WTC11 (cell line): ENCODE measurements at places on chromosomes 3 and 15.

GRCh38 chr15:62059816-62060112, 483 bp downstream of the VPS13C start:
- peak overlapping the region; percentile 89 for H3K4me3 ChIP-seq
- H3K27ac ChIP-seq = peak overlapping the region; percentile 50; the same call in 1 of the 2 replicates
- H3K36me3 ChIP-seq = no peaks in the 10 kb centered on the region

- H3K27ac ChIP-seq = no peak overlapping the region
- H3K27me3 ChIP-seq = no peaks in the 10 kb centered on the region
- H3K4me1 ChIP-seq = peaks cover 3% of the 10 kb centered on the region; the same call in 1 of the 2 replicates
- H3K36me3 ChIP-seq = no peaks in the 10 kb centered on the region
- DNase-seq = no peak
These were observed 261.2 kb downstream of the LPP start for GRCh38 chr3:188415196-188415595.

GRCh38 chr15:41480396-41481140, 13.1 kb upstream of the ITPKA start:
- DNase-seq = no peak
- no peak overlapping the region for H3K27ac ChIP-seq
- no peaks in the 10 kb centered on the region for H3K27me3 ChIP-seq
- no peaks in the 10 kb centered on the region for H3K4me1 ChIP-seq
- no peak overlapping the region for H3K4me3 ChIP-seq

GRCh38 chr15:75775296-75776064, 62.8 kb upstream of the CSPG4 start:
- H3K4me3 ChIP-seq = no peak overlapping the region; the same call in 1 of the 2 replicates
- H3K4me1 ChIP-seq = peaks cover 60% of the 10 kb centered on the region
- H3K27me3 ChIP-seq = peaks cover 9% of the 10 kb centered on the region
- peak; percentile 71 for DNase-seq
- H3K27ac ChIP-seq = peak overlapping the region; percentile 92
- no peaks in the 10 kb centered on the region for H3K36me3 ChIP-seq

GRCh38 chr3:49017229-49017970, 980 bp downstream of the DALRD3 start:
- no peaks in the 10 kb centered on the region for H3K27me3 ChIP-seq
- DNase-seq = no peak
- peaks cover 18% of the 10 kb centered on the region for H3K4me1 ChIP-seq
- H3K27ac ChIP-seq = no peak overlapping the region; the same call in 1 of the 2 replicates

- H3K27me3 ChIP-seq = peaks cover 12% of the 10 kb centered on the region
These were observed 16.1 kb upstream of the CACNA2D2 start for GRCh38 chr3:50519471-50520089.

DNA sequence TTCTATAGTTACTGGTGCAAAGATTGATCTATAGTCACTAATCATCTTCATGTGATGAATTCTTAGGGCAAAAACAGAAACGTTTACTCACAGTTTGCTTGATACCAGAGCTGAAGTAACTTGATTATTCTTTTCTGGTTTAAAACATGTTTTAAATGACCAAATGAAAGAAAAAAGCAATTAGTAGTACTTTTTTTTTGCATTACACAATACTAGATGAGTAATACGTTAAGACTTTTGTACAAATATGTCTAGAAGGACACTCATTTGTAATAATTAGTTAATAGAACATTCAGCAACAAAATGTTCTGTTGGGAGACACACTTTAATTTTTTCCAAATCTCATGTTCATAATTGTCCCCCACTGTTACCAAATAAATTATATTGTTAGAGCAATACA, 523.2 kb downstream of the SOX2 start:
- no peak overlapping the region for H3K27ac ChIP-seq
- H3K4me3 ChIP-seq = no peak overlapping the region
- H3K36me3 ChIP-seq = no peaks in the 10 kb centered on the region
- peaks cover 31% of the 10 kb centered on the region for H3K4me1 ChIP-seq

DNA sequence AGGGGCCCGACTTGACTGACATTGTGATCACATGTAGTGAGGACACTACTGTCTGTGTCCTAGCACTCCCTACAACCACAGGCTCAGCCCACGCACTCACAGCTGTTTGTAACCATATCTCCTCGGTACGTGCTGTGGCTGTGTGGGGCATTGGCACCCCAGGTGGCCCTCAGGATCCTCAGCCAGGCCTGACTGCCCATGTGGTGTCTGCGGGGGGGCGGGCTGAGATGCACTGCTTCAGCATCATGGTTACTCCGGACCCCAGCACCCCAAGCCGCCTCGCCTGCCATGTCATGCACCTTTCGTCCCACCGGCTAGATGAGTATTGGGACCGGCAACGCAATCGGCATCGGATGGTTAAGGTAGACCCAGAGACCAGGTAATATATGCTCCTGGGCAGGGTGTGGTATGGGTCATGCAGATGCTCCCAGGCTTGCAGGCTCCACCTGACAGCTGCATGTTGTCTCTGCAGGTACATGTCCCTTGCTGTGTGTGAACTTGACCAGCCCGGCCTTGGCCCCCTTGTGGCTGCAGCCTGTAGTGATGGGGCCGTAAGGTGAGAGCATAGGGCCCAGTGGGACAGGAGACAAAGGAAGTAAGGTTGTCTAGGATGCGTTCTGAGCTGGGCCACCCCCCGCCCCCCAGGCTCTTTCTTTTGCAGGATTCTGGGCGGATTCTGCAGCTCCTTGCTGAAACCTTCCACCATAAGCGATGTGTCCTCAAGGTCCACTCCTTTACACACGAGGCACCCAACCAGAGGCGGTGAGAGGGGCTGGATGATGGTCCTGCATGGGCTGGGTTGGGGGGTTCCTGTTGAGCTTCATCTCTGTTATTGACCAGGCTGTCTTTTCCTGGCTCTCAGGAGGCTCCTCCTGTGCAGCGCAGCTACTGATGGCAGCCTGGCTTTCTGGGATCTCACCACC, 4.4 kb downstream of the DALRD3 start:
- peaks cover 11% of the 10 kb centered on the region for H3K4me1 ChIP-seq
- H3K27ac ChIP-seq = no peak overlapping the region
- peak; percentile 85 for DNase-seq
- no peaks in the 10 kb centered on the region for H3K27me3 ChIP-seq

- no peak for DNase-seq
- no peaks in the 10 kb centered on the region; the same call in 1 of the 2 replicates for H3K27me3 ChIP-seq
- H3K27ac ChIP-seq = no peak overlapping the region
- H3K4me1 ChIP-seq = peaks cover 17% of the 10 kb centered on the region
These were observed 364.5 kb upstream of the ICE2 start for GRCh38 chr15:60843482-60843881.

DNA sequence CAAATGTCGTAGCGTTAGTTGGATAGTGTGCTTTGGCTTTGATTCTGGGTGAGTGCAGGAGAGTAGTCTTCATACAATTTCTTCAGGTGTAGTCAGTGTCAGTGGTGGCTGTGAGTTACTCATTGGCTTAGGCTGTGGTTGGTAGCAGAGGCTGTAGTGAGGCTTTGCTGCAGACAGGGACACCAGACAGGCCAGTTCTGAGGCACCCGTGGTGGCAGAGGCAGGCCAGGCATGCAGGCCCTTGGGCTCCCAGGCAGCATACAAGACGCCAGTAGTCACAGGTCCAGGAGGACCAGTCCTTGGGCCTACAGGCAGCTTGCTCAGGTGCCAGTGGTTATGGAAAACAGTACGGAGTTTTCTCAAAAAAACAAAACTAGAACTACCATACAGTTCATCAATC, 61.3 kb downstream of the DMXL2 start:
- no peaks in the 10 kb centered on the region for H3K4me1 ChIP-seq
- H3K27me3 ChIP-seq = no peaks in the 10 kb centered on the region
- peak; percentile 25 for DNase-seq
- no peaks in the 10 kb centered on the region for H3K36me3 ChIP-seq

DNA sequence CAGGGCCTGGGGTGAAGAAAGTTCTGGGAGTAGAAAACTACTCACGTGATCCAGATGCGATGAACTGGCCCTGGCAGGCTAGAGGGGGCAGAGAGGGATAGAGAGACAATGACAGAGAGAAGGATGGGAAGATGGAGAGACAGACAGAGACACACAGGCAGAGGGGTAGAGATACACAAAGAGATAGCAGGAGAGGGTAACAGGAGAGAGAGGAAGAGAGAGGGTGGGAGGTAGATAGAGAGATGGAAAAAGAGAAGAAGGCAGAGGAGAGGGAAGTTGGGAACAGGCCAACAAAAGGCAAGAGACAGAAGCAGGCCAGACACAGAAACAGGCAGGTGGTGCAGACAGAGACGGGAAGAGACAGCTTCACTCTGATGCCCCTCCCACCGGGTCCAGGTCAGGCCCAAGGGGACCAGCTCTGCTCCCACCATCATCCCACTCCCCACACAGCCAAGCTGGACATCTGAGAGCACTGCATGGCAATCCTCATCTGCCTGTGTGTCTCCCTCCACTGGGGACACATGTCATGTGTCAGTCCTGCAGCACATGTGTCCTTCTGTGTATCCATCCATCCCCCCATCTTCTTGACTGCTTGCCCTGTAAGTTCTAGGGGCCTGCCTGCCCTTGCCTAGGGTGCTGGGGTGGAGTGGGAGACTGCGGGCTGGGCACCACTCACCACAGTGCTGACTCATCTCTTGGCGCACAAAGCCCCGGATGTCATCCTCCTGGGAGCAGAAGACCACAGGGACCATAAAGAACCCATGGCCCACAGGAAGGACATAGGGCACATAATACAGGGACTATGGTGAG, 2.2 kb upstream of the UCN2 start:
- no peaks in the 10 kb centered on the region for H3K36me3 ChIP-seq
- no peak overlapping the region for H3K4me3 ChIP-seq
- 0 out of 2 replicates have a peak overlapping the region, but pooled peaks have one; percentile 6 for H3K27ac ChIP-seq

GRCh38 chr3:120769436-120769835, 26.9 kb downstream of the GTF2E1 start:
- peaks cover 57% of the 10 kb centered on the region for H3K4me1 ChIP-seq
- H3K4me3 ChIP-seq = no peak overlapping the region
- H3K27ac ChIP-seq = peak overlapping the region; percentile 3; the same call in 1 of the 2 replicates

- H3K4me3 ChIP-seq = no peak overlapping the region
- H3K36me3 ChIP-seq = no peaks in the 10 kb centered on the region
- no peaks in the 10 kb centered on the region; the same call in 1 of the 2 replicates for H3K27me3 ChIP-seq
- H3K27ac ChIP-seq = no peak overlapping the region
- DNase-seq = no peak
These were observed 96.6 kb upstream of the AGTR1 start for GRCh38 chr3:148600902-148601765.

GRCh38 chr3:194277786-194278130, 73.4 kb downstream of the CPN2 start:
- H3K4me3 ChIP-seq = no peak overlapping the region
- DNase-seq = no peak
- peaks cover 3% of the 10 kb centered on the region; the same call in 1 of the 2 replicates for H3K27me3 ChIP-seq

- no peak for DNase-seq
- H3K36me3 ChIP-seq = peaks cover 4% of the 10 kb centered on the region; the same call in 1 of the 2 replicates
- H3K4me3 ChIP-seq = no peak overlapping the region
- peak overlapping the region; percentile 45; the same call in 1 of the 2 replicates for H3K27ac ChIP-seq
These were observed 30.7 kb upstream of the DUSP7 start for GRCh38 chr3:52086976-52087663.

DNA sequence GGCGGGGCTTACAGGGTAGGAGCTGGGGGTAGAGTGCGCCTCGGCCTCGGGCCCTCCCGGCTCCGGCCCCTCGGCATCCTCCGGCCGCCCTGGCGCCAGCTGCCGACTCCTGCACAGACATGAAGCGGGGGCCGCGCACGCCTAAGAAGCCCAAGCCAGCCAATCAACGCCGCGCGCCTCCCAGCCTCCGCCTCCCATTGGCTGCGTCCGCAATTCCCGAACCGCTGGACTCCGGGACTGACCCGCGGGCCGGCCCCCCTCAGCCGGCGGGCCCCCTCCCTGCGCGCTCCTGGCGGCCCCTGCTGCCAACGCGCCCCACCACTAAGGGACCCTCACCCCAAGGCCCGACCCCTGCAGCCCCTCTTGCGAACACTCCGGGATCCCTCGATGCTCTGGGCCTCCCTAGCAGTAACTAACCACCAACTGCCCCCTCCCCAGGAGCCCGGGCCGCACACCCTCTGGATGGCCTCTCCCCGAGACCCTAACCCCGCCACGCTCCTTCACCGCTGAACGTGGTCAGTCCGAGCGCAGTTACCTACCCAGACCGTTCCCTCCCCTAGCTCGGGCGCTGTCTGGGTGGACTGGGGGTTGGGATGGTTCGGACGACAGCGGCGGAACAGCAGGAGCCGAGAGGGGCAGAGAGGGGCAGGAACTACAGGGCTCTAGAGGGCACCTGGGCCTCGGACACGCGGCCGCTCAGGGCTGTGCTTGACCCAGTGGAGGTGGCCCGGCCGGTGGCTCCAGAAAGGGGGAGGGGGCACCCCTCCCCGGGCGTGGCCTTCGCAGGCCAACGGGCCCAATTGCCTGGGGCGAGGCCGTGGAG, 5.0 kb downstream of the GATA2 start:
- H3K27me3 ChIP-seq = peaks cover 100% of the 10 kb centered on the region
- DNase-seq = peak; percentile 91
- no peak overlapping the region for H3K27ac ChIP-seq
- peak overlapping the region; percentile 67 for H3K4me3 ChIP-seq
- peaks cover 57% of the 10 kb centered on the region for H3K4me1 ChIP-seq

GRCh38 chr15:52255008-52255407, 40.6 kb downstream of the MYO5C start:
- peaks cover 40% of the 10 kb centered on the region for H3K36me3 ChIP-seq
- no peak overlapping the region for H3K27ac ChIP-seq
- H3K4me1 ChIP-seq = peaks cover 27% of the 10 kb centered on the region
- no peak for DNase-seq

DNA sequence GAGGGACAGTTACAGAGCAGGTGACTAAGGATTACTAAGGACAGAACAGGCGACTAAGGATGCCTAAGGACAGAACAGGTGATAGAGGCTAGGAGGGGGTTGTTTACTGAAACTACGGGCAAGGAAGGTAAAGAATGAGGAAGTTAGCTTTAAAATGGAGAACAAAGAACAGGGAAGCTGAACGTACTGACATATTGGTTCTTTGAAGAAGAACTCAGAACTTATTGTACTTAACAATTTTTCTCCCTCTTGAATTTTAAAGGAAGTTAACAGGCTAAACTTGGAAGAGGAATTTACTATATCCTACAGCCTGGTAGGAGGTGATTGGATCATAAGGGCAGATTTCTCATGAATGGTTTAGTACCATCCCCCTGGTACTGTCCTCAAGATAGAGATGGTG, 290.2 kb downstream of the SHQ1 start:
- no peak for DNase-seq
- no peak overlapping the region for H3K27ac ChIP-seq
- H3K36me3 ChIP-seq = peaks cover 26% of the 10 kb centered on the region
- H3K4me1 ChIP-seq = peaks cover 26% of the 10 kb centered on the region

DNA sequence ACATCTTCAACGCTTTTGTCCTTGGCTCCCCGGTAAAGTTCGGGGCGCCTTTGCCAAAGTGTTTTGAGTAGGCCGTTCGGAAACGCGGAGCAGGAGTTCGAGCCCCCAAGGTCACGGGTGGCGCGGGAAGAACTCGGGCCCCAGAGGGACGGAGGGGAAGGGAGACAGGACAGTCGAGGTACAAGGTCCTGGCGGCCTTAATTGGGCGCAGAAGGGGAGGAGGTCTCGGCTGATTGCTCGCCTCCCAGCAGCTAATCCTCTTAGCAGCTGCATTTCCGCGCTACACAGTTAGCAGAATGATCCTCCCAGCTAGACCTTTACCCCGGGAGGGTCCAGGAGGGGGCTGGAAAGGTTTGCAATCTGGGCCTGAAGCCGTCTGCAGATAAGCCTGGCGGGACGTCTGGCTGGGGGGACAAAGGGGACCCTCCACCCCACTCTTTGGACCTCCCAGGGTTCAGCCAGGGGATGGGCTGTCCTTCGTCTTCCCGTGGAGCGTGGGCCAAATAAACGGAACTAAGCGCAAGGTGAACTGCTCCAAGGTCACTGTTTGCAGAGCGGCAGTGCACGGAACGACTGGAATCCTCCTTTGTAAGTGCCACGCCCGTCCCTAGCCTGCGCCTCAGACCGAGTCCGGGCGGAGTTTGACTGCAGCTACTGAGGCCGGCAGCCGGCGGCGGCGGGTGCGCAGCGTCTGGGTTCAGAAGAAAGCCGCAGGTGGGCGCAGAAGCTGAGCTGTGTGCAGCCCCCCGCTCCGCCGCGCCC, 7.2 kb downstream of the EOMES start:
- H3K36me3 ChIP-seq = no peaks in the 10 kb centered on the region
- peaks cover 72% of the 10 kb centered on the region for H3K4me1 ChIP-seq
- H3K27me3 ChIP-seq = peaks cover 100% of the 10 kb centered on the region
- peak; percentile 69 for DNase-seq
- peak overlapping the region; percentile 82 for H3K4me3 ChIP-seq
- H3K27ac ChIP-seq = no peak overlapping the region
